NCI-H1048 (cell line): ENCODE measurements at places on chromosomes 6 and 20.
A peak's percentile ranks its signal among the peaks of the same experiment; 100 is the strongest.

DNA sequence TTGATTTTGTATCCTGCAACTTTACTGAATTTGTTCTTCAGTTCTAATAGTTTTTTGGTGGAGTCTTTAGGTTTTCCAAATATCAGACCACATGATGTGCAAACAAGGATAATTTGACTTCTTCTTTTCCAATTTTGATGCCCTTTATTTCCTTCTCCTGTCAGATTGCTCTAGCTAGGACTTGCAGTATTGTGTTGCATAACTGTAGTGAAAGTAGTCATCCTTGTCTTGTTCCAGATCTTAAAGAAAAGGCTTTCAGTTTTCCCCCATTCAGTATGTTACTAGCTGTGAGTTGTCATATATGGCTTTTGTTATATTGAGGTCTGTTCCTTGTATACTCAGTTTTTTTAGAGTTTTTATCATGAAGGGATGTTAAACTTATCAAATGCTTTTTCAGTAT lies 4.6 kb downstream of the MICB start:
- DNase-seq = no peak

DNA sequence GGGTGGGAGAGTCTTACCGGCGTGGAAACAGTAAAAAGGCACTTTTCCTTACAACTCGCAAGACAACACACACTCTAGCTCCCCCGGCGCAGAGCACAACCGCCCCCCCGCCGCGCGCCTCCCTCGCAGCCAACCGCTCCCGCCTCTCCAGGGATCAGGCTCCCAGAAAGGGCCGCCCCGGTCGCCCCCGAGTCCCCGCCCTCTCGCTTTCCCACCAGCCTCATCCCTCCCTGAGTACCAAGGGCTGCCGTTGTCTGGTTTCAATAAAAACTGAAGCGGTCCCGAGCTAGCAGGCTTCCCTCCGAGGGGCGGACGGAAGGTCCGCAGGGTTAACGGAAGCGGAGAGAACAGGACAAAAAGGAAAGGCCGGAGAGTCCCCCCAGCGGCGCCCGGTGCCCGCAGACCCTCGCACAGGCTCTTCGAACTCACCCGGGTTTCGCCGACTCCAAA lies 804 bp downstream of the ELOVL5 start:
- peak; percentile 33 for DNase-seq

DNA sequence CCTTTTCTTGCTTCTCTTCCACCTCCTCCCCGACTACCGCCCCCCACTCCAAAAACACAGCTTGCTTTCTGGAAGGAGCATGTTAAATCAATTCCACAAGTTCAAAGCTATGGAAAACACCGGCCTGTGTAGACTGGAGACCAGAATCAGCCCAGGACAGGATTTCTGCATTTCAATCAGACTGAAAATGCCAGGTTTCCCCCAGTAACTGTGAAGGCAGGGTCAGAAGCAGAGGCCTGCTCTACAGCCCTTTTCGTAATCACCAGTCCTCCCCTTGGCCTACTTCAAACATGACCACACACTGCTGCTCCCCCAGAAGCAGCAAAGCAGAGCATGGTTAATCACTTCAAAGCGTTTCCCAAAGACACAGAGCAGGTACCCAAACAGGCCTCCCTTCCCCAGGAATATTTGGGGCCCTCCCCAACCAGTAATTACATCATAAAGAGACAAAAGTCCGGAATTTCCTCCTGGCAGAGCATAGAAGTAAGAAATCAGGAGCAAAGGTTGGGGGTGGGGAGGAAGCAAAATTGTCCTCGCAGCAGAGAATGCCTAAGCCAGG lies 38.4 kb downstream of the ZMYND8 start:
- DNase-seq = no peak

DNA sequence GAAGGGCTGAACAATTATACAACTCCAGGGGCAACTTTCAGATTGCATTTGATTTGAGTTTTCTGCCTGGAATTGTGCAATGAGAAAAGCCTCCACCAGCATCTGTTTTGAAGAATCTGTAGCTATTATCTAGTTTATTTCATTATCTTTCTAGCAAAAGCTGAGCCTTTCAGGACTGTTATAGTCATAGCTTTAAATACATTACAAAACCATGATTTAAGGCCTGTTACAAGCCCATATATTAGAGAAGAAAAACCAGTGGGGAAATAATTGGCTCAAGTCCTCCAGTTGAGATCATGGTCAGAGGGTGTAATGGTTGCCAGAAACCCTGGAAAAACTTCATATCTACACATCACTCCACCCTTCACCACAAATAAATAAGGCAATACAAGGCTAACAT lies 676.2 kb downstream of the HDGFL1 start:
- no peak for DNase-seq

DNA sequence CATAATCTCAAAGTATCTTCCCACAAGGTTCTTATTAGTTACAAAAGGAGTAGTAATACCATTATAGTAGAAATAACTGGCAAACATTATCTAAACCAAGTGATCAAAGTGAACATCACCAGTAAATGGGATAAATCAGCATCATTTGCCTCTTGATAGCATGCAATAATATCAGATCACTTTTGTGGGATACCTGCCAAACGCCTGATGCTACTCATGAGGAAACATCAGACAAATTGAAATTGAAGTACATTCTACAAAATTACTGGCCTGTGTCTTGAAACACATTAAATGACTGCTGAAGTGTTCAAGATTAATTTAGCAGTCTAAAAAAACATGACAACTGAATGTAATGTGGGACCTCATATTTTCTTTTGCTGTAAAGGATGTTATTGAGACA lies 208.1 kb downstream of the TINAG start:
- DNase-seq = no peak

- no peak for DNase-seq
Measured at GRCh38 chr6:20900389-20901160, 366.3 kb downstream of the CDKAL1 start.

DNA sequence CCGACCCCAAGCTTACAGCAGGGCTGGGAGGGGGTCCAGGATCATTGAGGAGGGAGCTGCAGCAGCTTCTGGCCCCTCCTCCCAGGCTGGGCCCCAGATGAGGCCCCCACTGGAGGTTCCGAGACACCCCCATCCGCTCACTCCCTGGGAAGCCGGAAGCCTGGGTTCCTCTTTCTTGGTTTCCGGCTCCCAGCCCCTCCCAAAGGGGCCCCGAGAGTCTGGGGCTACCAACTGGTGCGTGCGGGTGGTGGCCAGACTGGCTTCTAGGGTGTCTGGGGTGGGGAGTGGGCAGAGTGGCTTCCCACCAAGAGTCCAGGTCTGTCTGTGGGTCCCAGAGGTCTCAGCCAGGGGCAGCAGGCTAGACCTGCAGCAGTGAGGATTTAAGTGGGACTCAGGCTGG lies 2.2 kb downstream of the RGS19 start:
- DNase-seq = no peak

- DNase-seq = no peak
Measured at GRCh38 chr6:41177287-41177686, 14.4 kb upstream of the TREM2 start.

GRCh38 chr20:57407541-57407956 lies 16.4 kb downstream of the RBM38 start:
- no peak for DNase-seq

- DNase-seq = no peak
Measured at GRCh38 chr6:144673807-144674206, 388.7 kb downstream of the UTRN start.

DNA sequence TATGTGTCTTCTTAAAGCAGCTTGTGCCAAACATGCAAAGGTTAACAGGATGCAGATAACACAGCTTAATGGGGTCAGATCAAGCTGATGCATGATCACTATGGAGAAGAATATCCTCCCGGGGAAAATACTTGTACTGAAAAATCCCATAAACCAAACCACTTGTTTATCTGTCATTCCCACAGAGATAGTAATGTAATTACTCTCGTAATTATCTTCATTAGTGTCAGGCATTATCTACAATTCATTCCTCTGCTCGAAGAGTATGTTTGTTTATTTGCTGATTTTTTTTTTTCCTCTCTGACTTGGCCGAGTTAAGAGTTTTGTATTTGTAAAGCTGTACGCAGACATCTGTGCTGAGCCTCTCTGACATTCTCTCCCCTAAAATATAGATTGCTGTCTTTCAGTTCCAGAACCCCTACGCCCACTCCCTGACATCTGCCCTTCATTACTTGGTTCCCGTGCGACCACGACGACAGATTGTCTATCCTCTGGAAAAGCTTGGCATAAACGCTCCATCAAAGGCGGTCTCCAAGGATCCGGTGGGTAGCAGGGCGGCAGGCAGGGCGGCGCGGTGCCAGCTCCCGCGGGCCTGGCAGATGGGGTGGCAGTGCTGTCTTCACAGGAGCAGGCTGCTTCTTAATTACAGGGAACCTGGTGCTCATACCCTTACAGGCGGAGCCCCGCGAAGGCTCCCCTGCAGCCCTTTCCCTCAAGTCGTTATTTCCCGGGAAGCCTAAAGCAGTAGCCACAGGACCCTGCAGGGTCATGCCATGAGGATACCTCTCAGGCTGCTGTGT lies 147.2 kb downstream of the CFAP61 start:
- no peak for DNase-seq

- no peak for DNase-seq
Measured at GRCh38 chr6:170147832-170148708, 142.8 kb downstream of the DLL1 start.

GRCh38 chr6:131023834-131024504 lies 39.1 kb downstream of the EPB41L2 start:
- DNase-seq = no peak

- no peak for DNase-seq
Measured at GRCh38 chr6:137489046-137490005, 4.9 kb downstream of the OLIG3 start.

DNA sequence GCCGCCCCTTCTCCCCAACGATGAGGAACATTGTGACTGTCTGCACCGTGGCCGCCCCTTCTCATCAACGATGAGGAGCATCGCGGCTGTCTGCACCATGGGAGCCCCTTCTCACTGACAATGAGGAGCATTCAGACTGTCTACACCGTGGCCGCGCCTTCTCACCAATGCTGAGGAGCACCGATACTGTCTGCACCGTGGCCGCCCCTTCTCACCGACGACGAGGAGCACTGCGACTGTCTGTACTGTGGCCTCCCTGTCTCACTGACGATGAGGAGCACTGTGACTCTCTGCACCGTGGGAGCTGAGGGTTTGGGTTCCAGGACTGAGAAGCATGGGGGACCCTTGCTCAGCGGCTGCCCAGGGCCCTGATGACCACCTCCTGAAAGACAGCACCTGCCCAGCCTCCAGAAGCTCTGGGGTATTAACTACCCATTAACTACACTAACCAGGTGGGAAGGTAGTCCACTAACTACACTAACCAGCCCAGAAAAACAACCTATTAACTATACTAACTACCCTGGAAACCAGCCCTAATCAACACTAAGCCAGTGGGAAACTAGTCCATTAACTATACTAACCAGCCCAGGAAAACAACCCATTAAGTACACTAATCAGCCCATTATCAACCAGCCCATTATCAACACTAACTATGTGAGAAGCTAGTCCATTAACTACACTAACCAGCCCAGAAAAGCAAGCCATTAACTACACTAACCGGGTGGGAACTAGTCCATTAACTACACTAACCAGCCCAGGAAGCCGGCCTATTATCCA lies 116.9 kb downstream of the TAF4 start:
- no peak for DNase-seq

DNA sequence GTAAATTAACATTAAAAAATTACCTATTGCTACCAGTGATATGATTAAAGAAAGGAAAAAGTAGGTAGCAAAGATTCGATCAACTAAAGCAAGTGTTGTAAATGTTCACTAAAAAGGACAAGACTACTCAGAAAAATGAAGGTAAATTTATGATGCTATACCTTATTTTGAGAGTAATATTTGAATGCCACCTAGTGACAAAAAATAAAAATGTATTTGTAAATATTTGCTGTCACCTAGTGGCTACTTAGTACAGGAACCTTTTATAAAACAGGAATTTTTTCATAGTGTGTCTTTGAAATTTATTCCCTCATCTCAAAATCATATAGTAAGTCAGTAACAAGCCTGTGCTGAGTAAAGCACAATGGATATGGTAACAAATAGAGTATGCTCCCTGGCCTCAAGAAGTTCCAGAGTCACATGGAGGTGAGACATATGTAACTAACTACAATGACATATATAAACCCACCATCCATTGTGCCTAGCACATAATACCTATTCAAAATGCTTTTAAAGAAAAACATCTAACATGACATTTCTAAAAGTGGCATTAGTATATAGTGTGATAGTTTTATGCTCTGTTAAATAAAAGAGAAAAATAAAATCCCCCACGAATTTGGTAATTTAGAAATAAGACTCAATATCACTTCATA lies 193.1 kb upstream of the SIM1 start:
- DNase-seq = no peak

- DNase-seq = no peak
Measured at GRCh38 chr6:154732538-154733182, 556 bp upstream of the SCAF8 start.

GRCh38 chr6:56767892-56768531 lies 125.3 kb upstream of the DST start:
- DNase-seq = no peak

DNA sequence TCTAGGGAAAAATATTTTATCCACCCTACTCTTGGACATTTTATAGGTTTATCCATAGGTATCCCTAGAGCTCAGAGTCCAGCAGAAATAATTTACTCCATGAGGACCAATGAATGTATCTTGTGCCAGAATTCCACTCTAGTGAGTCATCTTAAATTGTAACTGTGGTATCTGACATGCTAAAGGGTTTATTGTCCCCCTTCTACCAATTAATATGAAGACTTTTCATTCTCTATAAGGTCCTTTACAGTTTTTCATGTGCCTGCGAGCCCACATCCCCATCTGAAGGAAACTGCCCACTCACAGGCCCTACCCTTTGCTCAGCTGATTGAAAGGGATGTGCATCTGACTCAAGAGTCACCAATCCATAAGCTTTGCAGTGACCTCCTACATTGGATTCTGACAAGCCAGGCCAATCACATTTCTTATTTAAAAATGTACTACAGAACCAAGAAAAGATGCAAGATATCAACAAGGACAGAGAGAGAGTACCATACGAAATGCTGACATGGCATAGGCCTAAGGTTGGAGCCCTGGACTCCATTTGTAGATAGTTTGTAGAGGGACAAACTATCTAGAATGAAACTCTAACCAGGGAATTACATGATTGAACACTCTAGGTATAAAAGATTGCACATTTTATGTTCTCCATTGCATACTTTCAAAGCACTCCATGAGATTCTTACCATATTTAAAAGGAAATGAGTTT lies 93.4 kb upstream of the DEFB112 start:
- no peak for DNase-seq

- no peak for DNase-seq
Measured at GRCh38 chr6:126188279-126188909, 151.5 kb upstream of the CENPW start.

DNA sequence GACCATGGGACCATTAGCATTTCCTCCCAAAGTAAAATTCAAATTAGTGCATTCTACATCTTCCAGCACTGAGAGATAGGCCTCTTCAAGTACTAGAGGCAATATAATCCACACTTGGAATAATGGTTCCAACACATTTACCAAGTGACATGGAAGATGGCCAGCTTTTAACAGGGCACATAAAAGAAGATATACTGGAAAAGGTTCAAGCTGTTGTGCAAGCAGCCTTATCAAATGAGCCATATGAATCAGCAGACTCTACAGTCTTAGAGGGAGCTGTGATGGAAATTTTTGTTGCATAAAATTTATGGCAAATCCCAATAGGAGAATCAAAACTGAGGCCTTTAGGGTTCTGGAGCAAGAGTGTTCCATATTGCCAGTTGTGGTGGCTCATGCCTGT lies 526.6 kb upstream of the IRAK1BP1 start:
- no peak for DNase-seq
